ENCODE measurements at places on chromosomes 6 and 20.

DNA sequence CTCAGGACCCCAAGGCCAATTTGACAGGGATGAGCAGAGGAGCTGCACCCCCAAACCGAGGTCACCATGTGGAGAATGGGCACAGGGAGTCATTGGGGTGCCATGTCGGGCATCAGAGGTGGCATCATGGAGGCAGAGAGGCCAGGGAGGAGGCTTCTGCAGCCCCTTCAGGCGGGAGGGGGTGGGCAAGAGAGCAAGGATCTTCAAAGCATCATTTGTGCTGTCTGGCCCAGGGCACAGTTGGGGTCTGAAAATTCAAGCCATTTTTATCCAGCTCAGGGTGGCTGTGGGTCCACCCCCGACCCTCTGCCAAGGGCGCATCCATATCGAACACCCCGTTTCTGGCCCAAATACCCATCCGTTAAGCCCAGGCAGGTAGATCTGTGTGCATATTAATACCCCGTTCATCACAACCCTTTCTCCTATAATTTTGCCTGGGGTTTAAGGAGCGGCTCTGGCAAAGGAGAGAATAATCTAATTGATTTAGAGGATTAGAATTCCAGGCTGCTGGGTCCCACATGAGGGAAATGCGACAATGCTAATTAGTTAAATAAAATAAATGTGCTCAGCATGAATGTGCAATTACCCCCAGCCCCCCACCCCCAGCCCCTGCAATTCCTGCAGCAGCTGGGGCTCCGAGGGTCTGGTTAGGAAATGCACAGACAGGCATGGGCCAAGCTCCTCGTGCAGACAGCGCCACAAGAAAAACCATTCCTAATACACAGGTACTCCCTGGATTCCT is 31.9 kb downstream of the VSTM2L start:
- DNase-seq = no peak

GRCh38 chr6:156767603-156768467 is 9.3 kb upstream of the ARID1B start:
- DNase-seq = no peak

DNA sequence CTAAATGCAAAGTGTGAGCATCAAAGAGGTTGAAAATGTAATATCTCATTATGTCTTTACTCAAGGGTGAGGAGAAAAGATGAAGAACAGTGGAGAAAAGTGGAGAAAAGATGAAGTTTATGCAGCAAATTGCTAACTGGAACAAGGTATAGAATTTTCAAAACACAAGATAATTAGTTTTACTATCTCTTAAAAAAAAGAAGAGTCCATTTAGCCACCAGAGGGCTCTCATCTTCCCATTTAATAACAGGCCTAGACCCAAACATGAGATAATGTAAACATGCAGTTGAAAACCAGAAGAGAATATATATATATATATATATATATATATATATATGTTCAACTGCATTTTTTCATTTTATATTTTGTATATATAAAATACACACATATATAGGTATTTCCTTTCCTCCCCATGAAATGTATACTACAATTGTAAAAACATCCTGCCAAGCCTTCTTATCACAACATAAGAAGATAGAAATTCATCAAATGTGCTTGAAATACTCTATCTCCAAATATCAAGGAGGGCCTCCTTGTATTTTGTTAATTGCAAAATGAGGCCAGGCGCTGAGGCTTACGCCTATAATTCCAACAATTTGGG is 78.4 kb downstream of the ADTRP start:
- no peak for DNase-seq

GRCh38 chr6:117384659-117385058 is 41.1 kb downstream of the ROS1 start:
- DNase-seq = no peak

DNA sequence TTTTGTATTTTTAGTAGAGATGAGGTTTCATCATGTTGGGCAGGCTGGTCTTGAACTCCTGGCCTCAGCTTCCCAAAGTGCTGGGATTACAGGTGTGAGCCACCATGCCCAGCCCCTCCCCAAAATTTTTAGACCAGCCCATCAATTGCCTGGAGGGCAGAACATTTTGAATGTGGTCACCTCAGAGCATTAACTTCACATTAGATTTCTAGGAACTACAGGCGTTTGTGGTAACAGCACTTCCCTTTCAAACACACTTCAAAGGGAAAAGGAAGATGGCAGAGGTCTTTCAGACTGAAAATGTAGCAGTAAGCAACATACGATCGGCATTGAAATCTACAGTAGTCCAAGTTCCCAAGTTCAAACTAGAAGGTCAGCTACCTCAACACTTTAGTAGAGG is 12.3 kb upstream of the SLA2 start:
- no peak for DNase-seq

DNA sequence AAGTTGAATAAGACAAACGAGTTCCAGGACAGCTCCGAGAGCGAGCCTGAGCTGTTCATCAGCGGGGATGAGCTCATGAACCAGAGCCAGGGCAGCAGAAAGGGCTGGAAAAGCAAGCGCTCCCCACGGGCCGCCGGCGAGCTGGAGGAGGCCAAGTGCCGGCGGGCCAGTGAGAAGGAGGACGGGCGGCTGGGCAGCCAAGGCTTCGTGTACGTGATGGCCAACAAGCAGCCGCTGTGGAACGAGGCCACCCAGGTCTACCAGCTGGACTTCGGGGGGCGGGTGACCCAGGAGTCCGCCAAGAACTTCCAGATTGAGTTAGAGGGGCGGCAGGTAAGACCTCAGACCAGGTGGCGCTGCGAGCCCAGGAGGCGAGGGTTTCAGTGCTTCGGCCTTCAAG is 56.0 kb upstream of the TMEM181 start:
- no peak for DNase-seq

DNA sequence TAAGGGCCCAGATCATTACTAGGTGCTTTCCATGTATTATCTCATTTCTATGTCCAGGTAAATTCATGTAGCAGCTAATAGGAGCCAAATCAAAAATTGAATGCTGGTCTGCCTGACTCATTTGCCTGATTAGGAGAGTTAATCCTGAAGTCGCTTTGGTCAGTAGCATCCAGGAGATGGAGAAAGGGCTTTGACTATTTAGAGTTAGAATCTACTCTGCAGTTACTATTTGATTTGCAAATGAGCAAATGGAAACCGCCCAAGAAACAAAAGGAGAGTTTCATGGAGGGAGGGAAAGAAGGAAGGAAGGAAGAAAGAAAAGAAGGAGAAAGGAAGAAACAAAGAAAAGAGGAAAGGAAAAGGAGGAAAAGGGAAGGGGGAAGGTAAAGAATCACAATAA is 539.6 kb upstream of the MMS22L start:
- no peak for DNase-seq

DNA sequence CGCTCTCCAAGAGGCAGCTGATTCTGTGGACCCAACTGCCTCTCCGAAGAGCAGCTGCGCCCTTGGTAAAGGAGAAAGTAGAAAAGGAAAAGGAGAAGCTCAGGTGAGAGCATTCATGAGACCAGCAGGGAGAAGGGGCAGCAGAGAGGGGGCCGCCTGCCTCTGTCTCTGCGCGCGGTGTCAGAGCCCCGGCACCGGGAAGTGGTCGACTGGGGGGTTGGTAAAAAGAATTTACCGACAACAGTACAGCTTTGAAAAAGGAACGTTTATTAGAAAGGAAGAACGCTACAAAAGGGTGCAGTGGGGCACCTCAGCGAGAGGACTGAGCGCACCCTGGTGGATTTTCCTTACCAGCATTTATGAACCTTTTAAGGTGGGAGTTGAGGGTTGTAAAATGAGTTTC is 61.9 kb downstream of the GPR6 start:
- DNase-seq = peak; percentile 19

GRCh38 chr6:98639089-98639635 is 195.2 kb upstream of the POU3F2 start:
- no peak for DNase-seq

DNA sequence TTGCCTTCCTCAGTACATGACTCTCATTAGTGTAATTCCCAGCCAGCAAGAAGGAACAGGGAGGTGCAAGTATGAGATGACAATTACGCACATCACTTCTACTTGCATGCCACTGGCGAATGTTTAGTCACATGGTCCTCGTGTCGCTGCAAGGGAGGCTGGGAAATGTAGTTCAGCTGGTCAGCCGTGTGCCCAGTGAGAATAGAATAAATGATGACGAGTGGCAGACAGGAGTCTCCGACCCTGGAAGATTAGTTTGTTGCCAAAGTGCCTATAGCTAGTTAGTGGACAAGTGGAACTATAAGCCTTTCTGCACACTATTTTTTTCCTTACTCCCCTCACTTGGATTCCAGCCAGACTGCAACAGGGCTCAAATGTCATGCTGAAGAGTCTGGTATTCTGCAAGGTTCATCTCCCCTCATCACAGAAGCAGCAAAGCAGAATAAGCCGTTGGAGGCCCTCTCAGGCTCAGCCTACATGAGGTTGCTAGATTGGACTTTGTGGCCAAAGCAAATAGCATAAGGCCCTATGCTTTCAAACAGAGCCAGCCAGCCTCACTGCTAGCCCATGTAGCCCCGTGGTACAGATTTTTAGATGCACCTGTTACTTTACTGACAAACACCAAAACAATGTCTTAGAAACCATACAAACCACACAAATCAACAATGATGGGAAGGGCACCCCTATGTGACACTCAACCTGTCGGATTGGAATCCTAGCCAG is 9.7 kb downstream of the LINC00237 start:
- DNase-seq = no peak

DNA sequence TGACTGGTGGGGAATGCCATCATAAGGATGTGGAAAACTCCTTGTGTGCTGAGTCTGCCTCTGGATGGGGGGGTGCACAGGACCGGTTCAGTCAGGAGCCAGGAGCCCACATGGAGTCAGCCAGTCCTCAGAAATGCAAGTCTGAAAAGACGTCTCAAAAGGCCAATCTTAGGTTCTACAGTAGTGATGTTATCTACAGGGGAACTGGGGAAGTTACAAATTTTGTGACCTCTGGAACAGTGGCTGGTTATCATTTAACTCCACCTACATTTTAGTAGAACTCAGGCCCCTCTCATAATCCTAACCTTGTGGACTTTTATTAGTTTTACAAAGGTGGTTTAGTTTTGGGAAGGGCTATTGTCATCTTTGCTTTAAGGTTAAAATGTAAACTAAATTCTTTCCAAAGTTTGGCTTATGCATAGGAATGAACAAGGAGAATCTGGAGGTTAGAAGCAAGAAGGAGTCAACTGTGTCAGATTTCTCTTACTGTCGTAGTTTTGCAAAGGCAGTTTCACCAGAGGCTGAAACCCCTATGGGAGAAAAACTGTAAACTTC is 13.7 kb upstream of the TBC1D22B start:
- no peak for DNase-seq

GRCh38 chr20:50188879-50189680 is 1.6 kb upstream of the CEBPB start:
- DNase-seq = no peak

DNA sequence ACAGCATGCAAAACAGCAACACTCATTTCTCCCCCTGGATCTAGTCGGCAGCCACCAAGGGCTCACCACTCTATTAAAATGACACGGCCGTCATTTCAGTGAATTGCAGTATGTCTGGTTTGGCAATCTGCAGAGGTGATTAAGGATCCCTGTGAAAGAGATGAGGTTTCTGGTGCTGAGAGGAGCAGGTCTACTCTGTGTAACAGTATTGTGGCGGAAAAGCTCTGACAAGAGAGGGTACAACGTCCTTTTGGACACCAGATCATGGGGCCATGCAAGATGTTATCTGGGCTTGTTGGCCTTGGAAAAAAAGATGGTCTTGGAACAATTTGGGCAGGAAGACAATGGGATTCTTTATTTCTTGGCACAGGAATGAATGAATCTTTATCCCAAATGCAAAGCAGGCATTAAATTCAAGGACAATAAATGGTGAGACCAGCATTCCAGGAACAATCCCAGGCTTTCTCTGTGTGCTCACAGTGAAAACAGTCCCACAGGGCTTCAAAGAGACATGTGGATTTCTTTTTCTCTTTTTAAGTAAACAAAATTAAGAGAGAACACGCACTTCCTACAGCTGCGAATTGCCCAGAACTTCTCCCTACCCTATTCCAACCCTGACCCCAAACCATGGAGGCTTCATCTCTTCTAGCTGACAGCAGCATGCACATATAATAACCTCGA is 33.7 kb upstream of the ADGRF1 start:
- no peak for DNase-seq
